ENCODE measurements at places on chromosomes 1 and 21. TPM values are rescaled to one million over a fixed set of nuclear protein-coding genes. Genes with fewer than 3 reads are reported as not detected.

LPAR3 gene
- 2.7 TPM for total RNA-seq

YOD1 gene
- 25.8 TPM for total RNA-seq

DMBX1 gene
- not detected for total RNA-seq

LCE3E gene
- not detected for total RNA-seq

TTLL7 gene
- total RNA-seq, result 3.5 TPM

TRAF3IP3 gene
- total RNA-seq, result 0.20 TPM

NMNAT2 gene
- total RNA-seq, result 1.00 TPM

HCRTR1 gene
- 0.28 TPM for total RNA-seq

KRTAP10-3 gene
- not detected for total RNA-seq

DRAXIN gene
- total RNA-seq, result 0.16 TPM

ZBTB40 gene
- 17.7 TPM for total RNA-seq

DYNLT4 gene
- 1.6 TPM for total RNA-seq

RGS16 gene
- 6.3 TPM for total RNA-seq

OR2L13 gene
- not detected for total RNA-seq

EXO1 gene
- 5.0 TPM for total RNA-seq

CHODL gene
- total RNA-seq, result 1.2 TPM

F11R gene
- 140 TPM for total RNA-seq
